Lower leg skin (tissue), 4 donors: ENCODE measurements at places on chromosomes 4 and X. TPM values are rescaled to one million over a fixed set of nuclear protein-coding genes. Genes with fewer than 3 reads are reported as not detected.

The KIT gene
- 42.1 TPM for total RNA-seq

GRCh38 chrX:120463241-120463640 is 5.9 kb downstream of the LAMP2 start:
- DNase-seq: no peak

GRCh38 chr4:182085051-182085480 is 158.1 kb upstream of the TENM3 start:
- no peak for DNase-seq

GRCh38 chr4:87738483-87738882 is 60.9 kb upstream of the IBSP start:
- DNase-seq: no peak
